Gastroesophageal sphincter (tissue), 4 donors: ENCODE measurements at places on chromosomes 2 and 18. TPM values are rescaled to one million over a fixed set of nuclear protein-coding genes. Genes with fewer than 3 reads are reported as not detected.

DNA sequence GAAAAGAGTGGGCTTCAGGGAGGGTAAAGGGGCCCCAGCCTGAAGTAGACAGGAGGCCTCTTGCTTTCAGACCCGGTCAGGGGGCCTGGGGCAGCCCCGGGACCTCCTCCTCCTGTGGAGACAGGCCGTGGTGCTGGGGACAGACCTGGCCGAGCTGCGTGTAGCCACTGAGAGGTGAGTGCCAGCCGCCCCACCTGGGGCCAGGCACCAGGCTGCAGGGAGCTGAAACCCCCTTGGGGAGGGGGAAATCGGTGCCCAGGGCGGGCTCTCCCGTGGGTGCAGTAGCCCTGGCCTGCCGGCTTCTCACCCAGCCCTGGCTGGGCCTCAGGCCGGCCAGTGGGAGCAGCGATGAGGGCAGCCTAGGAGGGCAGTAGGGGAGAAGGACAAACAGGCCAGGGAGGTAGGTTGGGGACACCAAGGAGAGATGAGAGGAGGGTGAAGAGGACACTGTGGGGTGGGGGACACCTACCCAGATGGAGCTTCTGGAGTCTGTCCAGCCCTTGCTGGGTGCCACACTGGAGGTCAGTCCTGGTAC lies 24.0 kb downstream of the CROCC2 start:
- ATAC-seq = no peak

DNA sequence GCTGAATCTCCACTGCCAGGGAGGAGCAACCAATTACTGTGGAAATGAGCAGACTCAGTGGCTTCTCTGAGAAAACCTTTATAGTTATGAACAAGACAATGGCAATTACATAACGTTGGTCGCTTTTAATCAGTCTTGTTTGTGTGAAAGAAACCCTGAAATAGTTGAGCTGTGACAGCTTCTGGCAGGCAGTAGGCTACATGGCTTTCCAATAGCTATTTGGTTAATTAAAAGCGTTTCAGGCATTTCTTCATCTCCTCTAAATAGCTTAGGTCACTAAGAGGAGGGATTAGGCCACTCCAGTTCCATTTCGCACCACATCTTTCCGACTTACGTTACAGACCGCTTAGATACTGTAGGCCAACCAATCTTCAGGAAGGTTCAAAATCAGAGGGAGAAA lies 794.4 kb upstream of the ID2 start:
- no peak for ATAC-seq

DNA sequence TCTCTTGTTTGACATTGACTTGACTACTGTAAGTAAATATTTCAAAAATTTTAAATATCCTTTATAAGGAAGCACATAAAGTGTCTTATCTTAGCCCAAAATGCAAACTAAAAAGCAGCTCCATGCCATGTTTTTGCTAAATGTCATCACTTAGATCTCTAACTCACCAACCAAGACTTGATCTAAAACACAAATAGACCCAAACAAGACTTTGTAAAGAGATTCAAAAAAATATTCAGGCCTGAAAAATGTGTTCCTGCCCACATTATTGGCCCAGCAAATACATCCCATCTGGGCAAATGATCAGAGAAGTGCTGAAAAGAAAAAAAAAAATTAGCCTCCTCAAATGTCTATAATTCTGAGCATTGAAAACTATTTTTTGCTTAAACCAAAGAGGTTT lies 187.6 kb downstream of the MREG start:
- ATAC-seq = no peak

GRCh38 chr18:80229766-80230745 lies 17.3 kb downstream of the PARD6G start:
- no peak for ATAC-seq

Gene KIAA2012
- total RNA-seq = not detected

Gene KCNJ13
- total RNA-seq = not detected

DNA sequence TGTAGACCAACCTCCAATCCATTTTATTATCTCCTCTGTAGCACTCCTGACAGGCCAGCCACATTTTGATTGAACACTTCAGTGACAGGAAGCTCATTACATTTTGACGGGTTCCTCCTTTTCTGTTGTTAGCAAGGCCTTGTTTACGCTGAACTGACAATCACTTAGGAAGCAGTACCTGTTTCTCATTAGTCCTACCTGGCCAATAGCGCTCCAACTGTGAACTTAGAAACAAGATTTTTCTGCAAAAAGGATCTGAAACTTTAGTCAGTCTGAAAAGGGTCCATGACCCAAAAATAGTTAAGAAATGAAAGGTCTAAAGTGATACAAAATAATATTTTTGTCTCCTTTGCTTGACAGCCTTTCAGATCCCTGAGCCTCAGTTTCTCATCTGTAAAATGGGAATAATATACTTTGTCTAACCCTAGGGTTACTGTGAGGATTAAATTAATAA lies 119.6 kb upstream of the MSTN start:
- no peak for ATAC-seq

Gene ELAC1
- 3.4 TPM for total RNA-seq

Gene CCDC85A
- total RNA-seq = 7.0 TPM

GRCh38 chr2:212893216-212893615 lies 258.2 kb downstream of the IKZF2 start:
- no peak for ATAC-seq

- ATAC-seq = no peak
Observed at GRCh38 chr18:48284743-48285142, 124.4 kb downstream of the ZBTB7C start.

Gene WDR54
- total RNA-seq = 9.6 TPM

DNA sequence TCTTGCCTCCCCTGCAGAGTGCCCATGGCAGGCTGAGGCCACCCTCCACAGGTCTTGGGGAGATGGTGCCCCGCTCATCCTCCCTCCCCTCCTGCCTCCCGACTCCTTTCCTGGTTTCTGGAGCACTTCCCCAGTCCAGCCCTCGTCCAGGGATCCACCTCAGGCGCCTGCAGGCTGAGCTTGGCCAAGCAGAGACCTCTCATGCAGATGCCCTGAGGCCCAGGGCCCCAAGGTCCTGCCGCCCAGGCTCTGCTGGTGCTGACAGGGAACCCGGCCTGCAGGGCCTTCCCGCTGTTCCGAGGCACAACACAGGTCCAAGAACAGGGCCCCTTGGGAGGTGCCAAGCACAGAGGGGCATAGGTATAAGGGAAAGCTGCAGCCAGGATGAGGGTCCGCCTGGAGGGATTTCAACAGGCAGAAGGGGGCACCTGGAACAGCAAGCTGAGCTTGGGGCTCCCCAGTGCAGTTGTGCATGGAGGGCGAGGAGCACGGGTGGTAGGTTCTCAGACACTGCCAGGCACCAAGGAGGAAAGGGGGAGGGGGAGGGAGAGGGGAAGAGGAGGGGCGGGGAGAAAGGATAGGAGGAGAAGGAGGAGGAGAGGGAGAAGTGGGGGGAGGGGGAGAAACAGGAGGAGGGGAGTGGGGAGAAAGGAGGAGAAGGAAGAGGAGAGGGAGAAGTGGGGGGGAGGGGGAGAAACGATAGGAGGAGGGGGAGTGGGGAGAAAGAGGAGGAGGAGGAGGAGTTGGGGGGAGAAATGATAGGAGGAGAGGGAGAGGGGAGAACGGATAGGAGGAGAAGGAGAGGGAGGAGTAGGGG lies 1.2 kb upstream of the ANO7 start:
- no peak for ATAC-seq

- peak; percentile 92 for ATAC-seq
Observed at GRCh38 chr2:28356095-28356911, 36.4 kb upstream of the FOSL2 start.

DNA sequence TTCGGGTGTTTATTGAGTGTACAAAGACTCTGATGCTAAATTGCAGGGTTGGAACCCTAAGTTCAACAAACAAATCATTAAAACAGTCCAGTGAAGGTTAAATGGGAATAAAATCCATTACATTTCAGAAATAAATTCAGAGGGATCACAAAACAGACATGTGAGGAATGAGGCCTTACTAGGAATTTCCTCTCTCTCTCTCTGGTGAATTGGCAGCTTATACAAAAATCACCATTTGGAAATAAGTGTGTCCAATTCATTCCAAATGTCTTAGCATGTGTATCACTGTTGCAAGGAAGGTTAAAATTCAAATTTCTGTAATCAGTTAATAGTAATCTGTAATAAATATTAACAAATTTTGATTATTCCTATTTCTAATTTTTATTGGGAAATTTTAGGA lies 228.6 kb upstream of the PXDN start:
- ATAC-seq = no peak

Gene RIT2
- total RNA-seq = not detected

DNA sequence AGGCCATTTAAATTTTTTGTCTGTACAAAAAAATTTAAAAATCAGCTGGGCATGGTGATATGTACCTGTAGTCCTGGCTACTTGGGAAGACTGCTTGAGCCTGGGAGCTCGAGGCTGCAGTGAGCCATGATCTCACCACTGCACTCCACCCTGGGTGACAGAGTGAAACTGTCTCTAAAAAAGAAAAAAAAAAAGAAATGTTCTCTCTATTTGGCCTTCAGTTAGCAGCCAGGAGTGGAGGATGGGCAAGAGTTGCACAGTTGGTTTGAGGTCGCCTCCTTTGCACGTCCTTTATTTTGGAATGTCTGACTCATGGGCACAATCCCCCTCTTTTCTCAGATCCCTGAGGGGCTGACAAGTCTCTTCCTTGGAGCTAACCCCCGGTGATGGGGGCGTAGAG lies 26.3 kb downstream of the ITM2C start:
- ATAC-seq = no peak

Gene MAPK4
- total RNA-seq = 11.7 TPM

DNA sequence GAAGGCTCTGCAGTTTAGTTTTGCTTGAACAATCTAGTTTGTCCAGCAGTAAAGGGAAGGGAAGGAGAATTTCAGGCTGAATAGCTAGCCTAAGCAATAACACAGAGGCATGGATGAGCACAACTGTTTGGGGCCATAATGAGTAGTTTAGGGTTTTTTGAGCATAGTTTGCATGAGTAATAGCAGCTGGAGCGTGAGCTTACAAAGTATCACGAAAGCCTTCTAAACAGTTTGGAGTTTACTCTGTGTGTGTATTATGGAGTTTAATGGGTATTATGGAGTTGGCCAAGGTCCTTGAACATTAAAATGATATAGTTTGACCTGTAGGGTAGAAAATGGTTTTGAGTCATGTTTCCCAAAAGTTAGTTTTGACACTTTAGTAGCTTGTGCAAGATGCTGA lies 782.3 kb downstream of the ERBB4 start:
- ATAC-seq = no peak

DNA sequence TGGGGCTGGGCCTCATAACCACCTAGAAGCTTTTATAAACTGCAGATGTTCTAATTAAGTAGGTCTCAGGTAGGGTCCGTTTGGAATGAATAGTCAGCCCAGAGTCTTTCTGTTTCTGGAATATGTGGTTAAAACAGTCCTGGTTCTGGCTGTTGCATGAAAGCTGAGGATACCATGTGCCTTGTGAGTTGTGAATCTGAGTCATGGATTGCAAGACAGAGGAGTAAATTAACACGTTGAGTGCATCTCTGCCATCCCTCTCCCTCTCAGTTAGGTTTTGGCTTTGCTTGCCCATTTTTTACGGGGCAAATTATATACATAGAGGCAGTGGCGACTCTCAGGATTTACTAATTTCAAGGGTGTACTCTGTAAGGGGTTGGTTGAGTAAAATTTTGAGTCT lies 59.1 kb downstream of the NCK2 start:
- no peak for ATAC-seq

GRCh38 chr2:216229277-216229914 lies 120.2 kb downstream of the XRCC5 start:
- ATAC-seq = no peak

DNA sequence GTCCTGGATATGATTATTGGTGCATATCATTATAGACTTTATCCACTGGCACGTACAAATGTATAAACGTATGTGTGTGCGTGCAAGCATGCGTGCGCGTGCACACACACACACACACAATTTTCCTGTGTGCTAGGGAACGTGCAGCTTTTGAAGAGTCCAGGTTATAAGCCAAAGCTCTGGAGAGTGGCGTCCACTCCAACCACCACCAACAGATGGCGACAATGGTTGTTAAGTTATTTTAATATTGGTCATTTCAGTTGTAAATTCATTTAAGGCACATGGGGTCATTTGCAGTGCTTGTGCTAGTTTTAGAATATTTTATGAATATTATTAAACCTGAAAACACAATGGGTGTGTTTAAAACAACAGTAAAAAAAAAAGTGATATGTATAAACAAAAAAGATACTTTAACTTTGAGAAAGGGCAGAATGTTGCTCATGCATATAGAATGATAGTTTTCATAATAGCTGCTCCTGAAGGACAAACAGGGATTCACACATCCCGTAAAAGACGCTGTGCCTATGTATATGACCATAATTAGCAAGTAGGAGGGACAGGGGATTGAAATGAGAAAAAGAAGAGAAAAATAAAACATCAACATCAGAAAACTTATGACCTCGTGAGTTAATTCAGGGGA lies 124.2 kb upstream of the ITGB6 start:
- no peak for ATAC-seq

DNA sequence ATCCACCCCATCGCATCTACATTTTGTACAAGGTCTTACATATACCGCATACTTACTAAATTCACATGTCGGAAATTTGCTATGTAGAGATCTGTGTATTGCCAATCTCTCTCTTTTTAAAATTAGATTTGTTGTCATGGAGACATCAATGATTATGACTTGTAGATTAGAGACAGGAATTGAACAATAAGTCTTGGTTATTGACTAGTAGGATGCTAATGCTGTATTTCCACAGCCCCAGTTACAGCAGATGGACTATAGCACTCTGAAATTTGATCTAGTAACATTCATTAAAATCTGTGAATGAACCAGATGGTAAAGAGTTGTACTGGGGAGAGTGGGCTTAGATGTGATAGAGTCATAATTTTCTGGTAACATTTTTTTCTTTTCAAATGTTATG lies 805.7 kb downstream of the SLC4A3 start:
- no peak for ATAC-seq

Gene WNT10A
- total RNA-seq = not detected

DNA sequence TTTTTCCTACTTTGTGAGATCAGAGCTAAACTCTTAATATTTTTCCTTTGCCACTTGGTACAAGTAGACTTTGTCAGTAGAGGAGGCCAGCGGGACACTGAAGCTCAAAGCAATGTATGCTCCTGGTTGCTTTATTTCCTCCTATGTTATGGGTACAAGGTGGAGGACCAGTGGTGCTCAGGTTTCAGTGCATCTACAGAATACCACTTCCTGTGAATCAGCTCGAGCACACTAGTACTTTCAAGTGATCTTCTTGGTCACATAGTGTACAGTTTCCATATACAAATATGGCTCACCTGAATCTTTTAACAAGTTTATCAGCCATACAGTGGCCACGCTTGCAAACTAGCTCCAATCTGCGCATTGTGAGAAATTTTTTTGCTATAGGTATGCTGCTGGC lies 1674.8 kb upstream of the TMEFF2 start:
- ATAC-seq = no peak

Gene CD28
- total RNA-seq = 0.78 TPM

DNA sequence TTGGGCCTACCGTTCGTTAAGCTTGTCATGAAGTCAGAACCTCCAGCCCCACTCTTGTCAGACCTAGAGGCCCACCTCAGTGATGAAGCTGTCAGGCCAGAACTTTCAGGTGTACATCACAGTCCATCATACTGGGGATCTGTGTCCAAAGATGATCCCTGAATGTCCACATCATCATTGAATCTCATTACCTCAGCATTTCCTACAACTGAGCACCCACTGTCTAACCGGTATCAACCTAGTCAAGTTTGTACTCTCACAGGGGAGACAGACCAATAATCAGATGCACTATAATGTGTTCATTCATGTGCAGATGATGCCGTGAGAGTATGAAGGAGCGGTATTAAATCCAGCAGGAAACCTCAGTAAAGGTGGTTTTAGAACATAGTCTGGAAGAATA lies 36.3 kb upstream of the EHBP1 start:
- no peak for ATAC-seq

Gene IL1F10
- not detected for total RNA-seq

Gene KIF5C
- 3.6 TPM for total RNA-seq

Gene TLX2
- total RNA-seq = not detected
